ENCODE measurements at places on chromosomes 4 and X. TPM values are rescaled to one million over a fixed set of nuclear protein-coding genes. Genes with fewer than 3 reads are reported as not detected.
A peak's percentile ranks its signal among the peaks of the same experiment; 100 is the strongest.

Gene TLR1
- 1.3 TPM for total RNA-seq

Gene POLR2B
- total RNA-seq = 74.4 TPM

- no peak for DNase-seq
Observed at GRCh38 chr4:108820492-108821350, 57.9 kb upstream of the ETNPPL start.

- peak; percentile 56 for DNase-seq
Observed at GRCh38 chr4:8192748-8193738, 6.0 kb upstream of the SH3TC1 start.

DNA sequence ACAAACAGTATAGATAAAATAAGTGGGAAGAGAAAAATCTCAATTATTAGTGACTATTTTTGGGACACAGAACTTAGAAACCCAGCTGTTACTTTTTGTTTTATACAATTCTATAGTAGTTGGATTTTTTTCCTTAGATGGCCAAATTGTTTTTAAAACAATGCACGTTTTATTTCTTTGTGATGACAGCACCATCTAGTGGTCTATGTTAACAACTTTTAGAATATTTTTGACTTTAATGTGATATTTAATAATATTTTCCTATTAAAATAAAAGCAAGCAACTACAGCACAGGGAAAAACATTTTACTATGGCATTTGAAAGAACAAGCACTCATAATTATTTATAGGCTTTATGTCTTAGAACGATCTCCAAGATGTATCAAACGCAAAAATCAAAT is 5.6 kb upstream of the SMIM31 start:
- DNase-seq = no peak

DNA sequence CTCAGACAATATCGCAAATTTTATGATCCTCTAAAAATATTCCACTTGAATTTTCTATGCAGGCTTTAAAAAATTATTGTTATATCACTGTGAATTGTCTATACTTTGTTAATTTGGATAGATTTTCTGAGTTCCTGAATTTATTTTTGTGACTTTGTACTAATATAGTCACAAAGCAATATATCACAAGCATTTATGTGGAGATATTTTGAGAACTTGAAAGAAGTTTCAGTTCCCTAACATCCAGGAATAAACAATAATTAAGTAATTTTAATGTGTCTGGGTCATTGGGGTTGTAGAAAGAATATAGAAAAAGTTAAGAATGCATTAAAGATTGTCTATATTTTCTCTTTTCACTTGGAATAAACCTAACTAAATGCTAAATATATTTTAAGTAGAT is 32.0 kb downstream of the CXCL8 start:
- DNase-seq = no peak

DNA sequence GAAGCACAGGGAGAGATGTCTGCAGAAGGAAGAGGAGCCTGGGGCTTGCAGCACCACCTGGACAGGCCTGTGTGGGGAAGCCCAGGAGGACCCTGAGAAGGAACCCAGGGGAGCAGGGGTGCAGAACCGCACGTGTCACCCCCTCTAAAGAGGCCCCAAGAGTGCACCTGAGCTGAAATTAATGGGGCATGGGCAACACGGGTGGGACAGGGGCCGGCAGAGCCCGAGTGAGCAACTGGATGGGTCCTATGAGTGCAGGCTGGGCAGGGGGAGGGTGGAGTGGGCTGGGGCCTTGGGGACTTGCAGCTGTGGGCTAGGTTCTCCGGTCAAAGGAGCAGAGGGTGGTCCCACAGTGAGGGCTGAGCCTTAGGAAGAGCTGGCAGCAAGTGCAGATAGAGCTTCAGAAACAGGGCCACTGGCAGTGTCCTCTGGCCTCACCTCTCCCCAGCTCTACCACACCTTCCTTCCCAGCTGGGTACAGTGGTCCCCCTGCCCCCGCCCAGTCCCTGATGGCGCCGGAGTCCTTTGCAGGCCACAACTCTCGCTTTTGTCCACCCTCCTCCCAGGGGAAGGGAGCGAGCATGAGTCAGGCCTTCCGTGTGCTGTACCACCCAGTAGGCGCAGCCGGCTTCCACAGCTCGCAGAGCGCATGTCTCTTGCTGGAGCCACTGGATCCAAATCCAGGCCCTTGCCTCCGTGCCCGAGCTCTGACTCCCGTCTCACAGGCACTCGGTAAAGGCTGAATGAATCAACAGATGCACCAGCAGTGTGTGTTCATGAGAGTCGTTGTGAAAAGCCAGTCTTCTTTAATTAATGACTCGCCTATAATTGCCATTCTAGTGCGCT is 131.6 kb downstream of the HMX1 start:
- no peak for DNase-seq

Gene CNKSR2
- not detected for total RNA-seq

Gene MAGEA8
- total RNA-seq = not detected

DNA sequence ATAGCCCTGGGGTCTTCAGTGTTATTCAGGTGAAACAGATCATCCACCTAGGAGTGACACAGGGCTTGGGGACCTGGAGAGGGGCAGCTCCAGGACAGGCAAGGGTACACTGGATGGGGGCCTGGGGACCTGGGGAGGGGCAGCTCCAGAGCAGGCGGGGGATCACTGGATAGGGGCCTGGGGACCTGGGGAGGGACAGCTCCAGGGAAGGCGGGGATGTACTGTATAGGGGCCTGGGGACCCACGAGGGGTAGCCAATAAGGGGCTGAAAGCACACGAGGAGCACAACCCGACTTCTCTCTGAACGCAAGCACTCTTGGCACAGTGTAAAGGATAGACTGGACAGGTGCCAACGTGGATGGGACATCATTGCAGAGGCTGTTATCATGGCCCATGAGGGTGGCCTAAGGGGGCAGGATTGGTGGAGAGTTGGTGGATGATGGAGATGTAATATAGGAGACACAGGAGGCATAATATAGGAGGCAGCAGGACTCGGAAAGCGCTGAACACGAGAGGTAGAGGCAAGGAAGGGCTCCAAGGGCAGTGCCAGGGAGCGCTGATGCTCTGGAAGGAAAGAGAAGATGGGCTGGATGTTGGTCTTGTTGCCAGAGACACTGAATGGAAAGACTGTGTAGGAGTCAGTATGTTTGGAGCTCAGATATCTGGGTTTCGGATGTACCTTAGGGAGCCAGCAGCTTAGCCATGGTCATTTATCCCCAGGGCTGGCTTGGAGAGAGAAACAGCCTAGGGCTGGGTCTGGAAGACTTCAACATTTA is 37.9 kb upstream of the FGFBP2 start:
- DNase-seq = no peak

Gene SYTL4
- total RNA-seq = 16.0 TPM

Measured in Calu3 (cell line).